ENCODE measurements at places on chromosomes 3 and 15.
A peak's percentile ranks its signal among the peaks of the same experiment; 100 is the strongest.

DNA sequence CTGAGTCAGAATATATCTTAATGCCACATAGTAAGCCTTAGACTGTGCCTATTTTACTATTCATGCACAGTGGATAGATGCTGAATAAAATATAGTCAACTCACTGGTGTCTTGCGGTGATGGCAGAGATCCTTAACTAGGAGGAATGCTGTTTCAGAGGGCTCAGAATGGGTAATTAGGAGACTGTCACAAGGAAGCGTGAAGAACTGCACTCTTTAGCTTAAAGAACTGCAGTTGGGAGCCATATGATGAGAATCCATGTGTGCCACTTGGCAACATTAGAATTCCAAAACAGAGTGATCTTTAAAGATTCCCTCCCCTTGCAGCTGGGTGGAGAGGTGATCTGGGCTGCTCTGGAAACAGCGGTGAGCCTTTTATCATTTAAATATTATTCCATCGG is 357.6 kb downstream of the MCTP2 start:
- no peak for DNase-seq

- DNase-seq: no peak
Measured at GRCh38 chr3:180855364-180855763, 57.1 kb upstream of the FXR1 start.

- DNase-seq: no peak
Measured at GRCh38 chr3:123633530-123633929, 48.7 kb upstream of the HACD2 start.

DNA sequence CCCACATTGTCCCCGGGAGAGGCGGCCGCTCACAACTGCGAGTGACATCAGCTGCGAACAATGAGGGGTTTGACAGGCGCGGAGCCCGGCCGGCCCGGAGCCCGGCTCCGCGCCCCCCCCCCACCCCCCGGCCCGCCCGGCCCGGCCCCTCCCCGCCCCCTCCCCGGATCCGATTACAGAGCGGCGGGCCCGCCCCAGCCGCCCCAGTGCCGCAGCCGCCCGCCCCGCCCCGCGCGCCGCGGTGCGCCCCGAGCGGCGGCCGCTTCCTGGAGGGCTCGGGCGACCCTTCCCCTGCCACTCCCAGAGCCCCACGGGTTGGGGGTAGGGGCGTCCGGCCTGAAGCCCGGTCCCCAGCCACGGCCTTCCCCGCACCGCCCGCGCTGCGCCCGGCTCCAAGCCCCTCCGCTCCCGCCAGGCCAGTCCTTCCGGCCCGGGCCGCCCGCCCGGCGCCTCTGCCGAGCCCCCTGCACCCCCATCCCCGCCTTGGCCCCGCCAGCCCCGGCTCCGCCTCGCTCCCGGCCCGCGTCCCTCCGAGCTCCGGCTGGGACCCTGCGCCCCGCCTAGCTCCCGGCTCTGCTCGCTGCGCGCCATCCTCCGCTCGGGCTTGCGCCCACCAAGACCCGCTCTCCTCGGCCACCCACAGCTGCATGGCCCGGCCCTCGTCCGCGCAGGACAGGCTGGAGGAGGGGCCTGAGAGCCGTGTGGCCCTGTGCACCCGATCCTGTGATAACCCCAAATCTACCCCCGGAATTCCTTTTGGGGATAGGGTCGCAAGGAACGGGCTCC is at the start of gene PCBP4:
Gene PCBP4 (minus strand): TSS at position 71 of the 786 bp plus-strand sequence. CDS start 6,214 bp downstream, outside the sequence.
- peak; percentile 87 for DNase-seq

DNA sequence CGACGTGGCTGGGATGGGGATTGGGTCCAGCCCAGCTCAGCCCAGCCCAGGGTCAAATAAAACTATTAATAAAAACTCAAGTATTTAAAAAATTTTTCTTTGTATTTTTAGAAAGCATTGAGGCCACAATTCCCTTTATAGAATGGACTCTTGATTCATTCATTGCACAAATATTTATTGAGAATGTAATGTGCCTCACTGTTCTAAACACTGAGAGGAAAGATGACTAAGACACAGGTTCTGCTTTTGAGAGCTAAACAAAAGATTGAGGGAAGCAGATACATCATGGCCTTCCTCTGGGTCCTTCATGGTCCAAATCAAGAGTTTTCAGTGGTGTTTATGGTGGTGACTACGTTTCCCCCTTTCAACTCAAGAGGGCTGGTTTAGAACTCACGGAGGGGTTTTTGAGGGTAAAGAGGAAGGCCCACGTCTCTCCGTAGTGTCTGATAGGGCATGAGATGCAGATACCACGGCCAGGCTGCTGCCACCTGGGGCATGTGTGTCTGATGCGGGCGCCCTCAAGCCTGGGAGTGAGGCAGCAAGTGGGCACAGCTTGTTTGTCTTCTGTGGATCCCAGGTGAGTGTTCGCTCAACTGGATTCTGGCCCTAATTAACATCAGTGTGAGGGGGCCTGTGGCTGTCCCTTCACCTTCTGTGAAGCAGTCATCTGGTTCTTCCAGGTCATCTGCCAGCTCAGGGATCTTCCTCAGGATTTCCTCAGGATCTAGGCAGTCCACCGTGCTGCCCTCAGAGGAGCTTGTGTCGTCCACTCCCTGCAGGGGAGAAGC is 73.5 kb upstream of the SCN5A start:
- no peak for DNase-seq

DNA sequence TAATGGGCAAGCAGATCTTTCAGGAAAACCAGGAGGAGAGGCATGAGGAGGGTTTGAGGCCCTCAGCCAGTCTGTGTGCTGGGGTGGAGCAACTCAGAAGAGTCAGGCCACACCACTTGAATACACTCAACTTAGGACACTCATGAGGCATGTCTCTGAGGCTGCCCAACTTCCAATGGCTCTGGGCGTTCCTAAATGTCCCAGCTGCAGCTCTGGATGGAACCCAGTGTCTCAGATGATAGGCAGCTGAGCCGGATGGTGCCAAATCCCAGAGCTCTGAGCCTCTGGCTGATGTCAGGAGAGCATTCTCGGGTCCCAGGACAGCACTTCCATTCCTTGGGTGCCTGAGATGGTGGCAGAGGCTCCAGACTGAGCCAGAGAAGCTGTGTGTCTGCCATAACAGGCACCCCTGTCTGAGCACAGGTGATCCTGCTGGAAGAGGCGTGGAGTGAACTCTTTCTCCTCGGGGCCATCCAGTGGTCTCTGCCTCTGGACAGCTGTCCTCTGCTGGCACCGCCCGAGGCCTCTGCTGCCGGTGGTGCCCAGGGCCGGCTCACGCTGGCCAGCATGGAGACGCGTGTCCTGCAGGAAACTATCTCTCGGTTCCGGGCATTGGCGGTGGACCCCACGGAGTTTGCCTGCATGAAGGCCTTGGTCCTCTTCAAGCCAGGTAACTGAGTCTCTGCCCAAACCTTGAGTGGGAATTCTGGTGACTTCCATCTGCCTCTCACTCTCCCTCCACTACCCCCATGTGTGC is 2.8 kb downstream of the NR2E3 start:
- no peak for DNase-seq

GRCh38 chr3:67531181-67532101 is 123.0 kb downstream of the SUCLG2 start:
- DNase-seq: no peak

DNA sequence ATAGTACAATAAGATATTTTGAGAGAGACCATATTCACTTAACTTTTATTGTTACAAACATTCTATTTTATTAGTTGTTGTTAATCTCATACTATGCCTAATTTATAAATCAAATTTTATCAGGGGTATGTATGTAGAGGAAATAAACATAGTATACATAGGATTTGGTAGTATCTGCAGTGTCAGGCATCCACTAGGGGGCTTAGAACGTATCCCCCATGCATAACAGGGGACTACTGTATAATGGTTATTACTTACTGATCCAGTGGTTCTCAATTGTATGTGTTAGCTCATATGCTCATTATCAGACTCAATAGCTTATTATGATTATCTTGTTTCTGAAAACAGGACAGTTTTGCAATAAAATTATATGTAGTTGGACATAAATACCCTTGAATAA is 27.6 kb downstream of the CMC1 start:
- DNase-seq: no peak

DNA sequence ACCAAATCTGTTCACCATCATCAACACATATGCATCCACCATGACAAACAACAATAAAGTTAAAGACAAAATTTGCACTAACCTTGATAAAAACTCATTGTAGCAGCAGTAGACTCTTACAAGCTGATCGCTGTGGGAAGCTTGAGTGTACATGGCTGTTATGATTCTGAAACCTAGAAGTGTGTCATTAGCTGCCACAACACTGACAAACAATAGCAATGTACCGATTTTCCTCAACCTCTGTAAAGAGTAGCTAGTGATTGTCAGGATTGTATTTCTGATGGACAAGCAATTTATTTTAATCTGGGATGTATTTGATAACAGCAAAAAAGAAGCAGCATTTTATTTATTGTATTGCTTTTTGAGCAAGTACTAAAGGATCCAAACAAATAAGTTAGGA is 1357.7 kb downstream of the ROBO1 start:
- DNase-seq: no peak

DNA sequence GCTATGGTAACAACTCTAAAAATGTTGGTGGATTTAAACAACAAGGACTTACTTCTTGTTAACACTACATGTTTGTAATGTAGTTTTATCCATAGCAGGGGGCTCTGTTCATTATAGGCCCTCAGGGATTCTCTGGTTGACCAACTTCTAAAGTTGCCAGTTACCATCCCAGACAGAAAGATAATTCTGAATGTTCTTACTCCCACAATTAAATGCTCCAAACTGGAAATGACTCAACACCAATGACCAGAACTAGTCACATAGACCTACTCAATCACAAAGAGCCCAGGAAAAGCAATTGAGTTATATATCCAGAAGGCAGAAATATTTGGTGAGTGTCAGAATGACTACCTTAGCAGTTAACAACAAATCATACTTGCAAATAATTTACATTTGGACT is 199.3 kb upstream of the UMPS start:
- no peak for DNase-seq

- no peak for DNase-seq
Measured at GRCh38 chr3:61725851-61726333, 164.5 kb downstream of the PTPRG start.

DNA sequence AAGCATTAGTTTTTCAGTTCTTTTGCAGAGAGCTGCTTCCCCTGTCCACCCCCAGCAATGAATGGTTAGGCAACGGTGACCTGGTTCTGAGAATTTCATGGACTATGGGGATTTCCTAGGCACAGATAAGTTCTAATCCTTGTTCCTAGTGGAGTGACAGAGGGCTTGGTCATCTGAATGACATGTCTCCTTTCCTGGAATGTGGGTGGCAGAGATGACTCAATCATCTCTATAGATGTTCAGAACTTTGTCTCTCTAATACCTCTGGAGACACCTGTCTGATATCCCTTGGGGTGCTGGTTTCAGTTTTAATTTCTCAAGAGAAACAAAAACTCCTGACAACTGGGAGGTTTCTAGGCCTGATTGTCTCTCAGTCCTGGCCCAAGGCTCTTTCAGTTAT is 10.4 kb downstream of the PLA2G4E start:
- DNase-seq: no peak

- DNase-seq: no peak
Measured at GRCh38 chr15:48466079-48466478, 134.8 kb downstream of the DUT start.

- DNase-seq: no peak
Measured at GRCh38 chr3:45434996-45435395, 46.6 kb downstream of the LARS2 start.

GRCh38 chr3:42725454-42725853 is 22.9 kb upstream of the HHATL start:
- DNase-seq: no peak

DNA sequence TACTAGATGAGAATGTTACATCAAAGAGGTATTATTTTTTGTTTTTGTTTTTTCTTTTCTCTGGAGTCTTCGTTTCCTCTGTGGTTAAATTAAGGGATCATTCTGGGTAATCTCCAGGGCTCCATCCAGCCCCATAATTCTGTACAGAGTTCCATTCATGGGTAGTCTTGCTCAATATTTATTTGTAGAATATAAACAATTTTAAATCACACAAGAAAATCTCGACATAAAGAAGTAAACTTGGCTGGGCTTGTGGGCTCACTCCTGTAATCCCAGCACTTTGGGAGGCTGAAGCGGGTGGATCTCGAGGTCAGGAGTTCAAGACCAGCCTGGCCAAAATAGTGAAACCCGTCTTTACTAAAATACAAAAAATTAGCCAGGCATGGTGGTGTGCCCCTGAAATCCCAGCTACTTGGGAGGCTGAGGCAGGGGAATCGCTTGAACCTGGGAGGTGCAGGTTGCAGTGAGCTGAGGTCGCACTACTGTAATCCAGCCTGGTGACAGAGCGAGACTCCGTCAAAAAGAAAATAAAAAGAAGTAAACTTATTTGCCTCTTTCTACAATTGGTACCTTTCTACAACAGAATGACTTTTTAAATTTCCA is 166.8 kb upstream of the TGFBR2 start:
- DNase-seq: no peak

- peak; percentile 82 for DNase-seq
Measured at GRCh38 chr15:60592371-60593169, 113.6 kb upstream of the ICE2 start.

DNA sequence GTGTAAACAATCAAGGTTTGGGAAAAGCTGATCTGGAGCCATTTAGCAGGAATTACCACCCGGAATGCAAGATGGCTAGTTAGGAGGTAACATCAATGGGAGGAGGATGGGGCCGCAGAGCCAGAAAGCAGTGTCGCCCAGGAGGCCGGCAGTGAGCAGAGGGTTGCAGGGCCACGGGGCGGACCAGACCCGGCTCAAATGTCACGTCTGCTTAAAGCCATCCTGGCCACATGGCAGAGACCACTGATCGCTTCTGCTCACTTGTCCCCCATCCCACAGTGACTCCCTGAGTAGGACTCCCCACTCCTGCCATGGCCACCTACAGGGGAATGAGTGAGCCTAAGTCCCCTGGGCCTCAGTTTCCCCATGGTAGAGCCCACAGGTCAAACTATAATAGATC is 18.2 kb downstream of the MGLL start:
- no peak for DNase-seq

GRCh38 chr15:98939311-98940080 is 68.1 kb downstream of the PGPEP1L start:
- no peak for DNase-seq

DNA sequence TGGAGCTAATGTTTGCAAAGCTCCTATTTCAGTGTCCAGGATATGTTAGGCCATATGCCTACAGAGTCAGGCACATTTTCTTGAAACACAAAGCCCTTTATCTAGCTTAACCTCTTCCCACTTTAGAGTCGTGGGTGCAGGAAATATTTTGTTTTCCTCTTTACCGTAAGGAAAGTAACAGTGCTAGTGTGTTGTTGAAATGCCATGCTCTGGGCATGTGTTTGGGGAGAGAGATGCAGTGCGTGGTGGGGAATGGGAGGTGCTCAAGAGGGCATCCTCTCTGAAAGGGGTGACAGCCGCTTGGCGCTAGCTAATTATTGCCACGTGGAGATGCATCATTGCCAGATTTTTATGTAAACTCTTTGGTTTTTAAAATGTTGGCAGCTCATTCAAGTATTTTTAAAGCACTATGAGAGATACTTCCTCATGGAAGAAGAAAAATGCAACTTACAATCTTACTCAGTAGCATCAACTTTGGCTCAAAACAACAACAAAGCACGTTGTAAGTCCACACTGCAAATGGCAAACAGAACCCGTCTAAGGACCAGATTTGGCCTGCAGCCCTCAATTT is 152.6 kb downstream of the LPP start:
- no peak for DNase-seq

DNA sequence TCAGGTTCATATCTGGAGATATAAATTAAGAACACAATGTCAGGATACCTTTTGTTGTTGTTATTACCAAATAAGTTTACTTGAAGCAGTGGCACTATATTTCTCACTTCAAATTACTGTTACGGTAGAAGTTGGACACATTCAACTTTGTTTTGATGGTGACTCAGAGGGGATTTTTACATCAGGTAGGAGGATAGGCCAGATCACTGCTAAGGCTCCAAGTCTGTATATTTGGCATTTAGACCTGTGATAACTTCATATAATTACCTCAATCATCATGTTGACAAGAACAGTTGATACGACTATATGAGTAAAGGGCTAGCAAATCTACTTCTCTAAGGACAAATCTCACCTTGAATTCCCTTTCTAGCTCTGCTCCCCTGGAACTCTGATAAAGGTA is 15.6 kb downstream of the LZTFL1 start:
- DNase-seq: no peak

Data from left forelimb (tissue), 1 donor.